ENCODE measurements at places on chromosomes 5 and 9.
A peak's percentile ranks its signal among the peaks of the same experiment; 100 is the strongest.

DNA sequence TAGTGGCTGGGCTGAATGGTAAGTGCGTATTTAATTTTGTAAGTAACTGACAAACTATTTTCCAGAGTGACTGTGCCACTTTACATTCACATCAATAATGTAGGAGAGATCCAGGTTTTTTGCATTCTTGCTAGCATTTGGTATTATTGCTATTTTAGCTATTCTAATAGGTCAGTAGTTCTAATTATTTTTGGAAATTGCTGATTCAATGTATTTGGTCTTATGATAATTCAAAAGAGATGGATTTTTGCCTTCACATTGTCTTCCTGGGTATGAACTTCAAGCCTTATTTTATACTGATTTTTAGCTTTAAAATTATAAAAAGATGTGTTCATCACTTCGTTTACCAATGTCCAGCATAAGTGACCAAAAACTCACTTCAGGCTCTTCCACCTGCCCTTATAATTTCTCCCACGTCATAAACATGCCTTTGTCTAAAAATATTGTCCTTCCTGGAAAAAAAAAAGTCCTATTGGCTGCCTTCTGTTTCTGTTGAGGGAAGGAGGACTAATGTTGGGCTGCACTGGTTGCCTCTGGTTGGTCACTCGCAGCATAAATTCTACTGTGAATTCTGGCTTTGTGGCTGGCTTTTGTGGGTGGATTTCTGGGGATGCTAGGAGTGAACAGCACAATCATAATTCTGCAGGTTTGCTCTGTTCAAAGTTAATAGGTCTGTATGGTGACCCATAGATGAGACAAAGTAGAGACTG lies 15.2 kb downstream of the FOXD1 start:
- no peak for DNase-seq

- no peak for DNase-seq
Measured at GRCh38 chr5:141785135-141785534, 93.1 kb downstream of the PCDH1 start.

GRCh38 chr5:79771387-79771786 lies 81.8 kb downstream of the CMYA5 start:
- DNase-seq: peak; percentile 34

DNA sequence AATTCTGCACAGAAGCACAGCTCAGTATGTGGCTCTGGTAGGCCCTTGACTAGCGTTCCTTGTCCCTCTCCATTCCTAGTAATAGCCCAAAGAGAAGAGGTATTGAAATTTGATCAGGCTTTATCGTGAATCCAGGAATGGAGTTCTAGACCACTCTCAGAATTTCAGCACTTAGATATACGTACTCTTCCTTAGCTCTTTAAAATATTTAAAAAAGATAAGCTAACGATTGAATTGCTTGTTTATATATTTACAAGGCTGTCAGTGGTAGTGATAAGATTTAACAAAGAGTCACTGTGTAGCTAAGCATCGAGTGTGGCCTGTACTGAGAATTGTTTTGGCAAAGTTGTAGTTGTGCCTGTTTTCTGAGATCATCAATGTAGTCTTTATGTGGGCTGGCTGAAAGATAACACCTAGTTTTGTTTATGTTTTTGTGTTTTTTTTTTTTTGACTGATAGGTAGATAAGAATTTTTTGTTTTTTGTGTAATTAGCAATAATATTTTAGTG lies 2.5 kb downstream of the KIAA1958 start:
- DNase-seq: peak; percentile 55

DNA sequence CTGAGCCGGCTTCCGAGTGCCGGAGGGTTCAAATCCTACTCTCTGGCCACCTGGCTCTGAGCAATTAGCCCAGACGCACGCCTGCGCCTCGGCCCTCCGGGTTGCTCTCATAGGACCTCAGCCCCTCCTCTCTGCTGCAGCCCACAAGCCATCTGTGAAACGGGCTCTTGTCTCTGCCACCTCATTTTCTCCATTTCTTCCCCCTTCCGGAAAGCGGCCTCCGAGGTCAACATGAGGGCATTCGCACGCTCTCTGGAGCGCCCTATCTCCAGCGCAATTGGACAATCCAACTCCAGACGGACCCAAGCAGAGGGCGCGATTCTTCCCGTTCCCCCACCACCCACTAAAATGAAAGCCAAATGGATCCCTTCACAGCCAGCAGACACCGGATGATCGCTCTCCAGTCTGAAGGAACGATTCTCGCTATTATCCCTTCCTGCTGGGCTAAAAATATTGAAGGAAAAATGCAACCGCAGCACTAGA lies 41.5 kb downstream of the VAV2 start:
- no peak for DNase-seq

- no peak for DNase-seq
Measured at GRCh38 chr5:73702951-73703350, 77.0 kb downstream of the ARHGEF28 start.

DNA sequence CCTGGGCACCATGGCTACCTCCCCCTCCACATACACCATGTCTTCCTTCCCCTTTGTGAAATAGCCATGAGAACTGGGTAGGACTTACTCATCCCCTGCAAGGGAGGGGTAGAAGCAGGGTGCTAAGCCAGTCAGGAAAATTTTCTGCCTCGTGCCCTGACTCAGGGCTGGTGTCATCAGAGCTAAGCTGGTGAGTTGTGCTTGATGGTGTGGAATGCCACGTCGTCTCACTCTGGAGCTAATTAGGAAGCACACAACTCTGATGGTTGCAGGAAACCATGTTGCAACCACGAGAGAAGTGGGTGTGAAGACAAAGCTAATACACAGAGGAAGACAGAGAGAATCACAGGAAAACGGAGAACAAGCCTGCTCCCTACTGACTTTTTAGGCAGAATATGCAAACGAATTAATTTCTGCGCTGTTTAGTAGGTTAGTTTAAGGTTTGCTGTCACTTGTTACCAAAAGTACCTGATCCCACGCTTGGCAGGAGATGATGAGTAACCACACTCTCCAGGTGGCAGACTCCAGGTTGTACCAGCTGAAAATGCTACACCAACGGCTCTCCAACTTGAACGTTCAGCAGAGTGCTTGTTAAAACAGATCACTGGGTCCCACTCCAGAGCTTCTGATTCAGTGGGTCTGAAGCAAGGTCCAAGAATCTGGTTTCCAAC lies 54.5 kb downstream of the STK10 start:
- DNase-seq: no peak

DNA sequence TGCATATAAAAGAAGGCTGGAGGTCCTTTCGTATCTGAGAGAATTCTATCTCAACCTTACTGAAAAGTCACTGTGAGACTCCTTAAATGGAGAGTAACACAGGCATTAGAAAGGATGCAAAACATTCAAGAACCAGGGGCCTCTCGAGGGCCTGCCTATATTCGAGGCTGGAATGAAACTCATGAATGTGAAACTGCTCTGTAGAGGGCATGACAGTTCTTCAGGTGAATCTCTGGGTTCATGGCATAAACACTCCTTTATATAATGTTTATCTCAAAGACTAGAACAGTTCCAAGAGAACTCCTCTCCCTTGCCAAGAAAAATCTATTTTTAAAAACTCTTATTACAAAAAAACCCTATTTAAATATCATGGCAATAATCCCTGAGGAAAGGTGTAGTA lies 113.9 kb downstream of the SEC61B start:
- DNase-seq: peak; percentile 13

- DNase-seq: no peak
Measured at GRCh38 chr5:151897896-151898295, 26.8 kb downstream of the GLRA1 start.

GRCh38 chr5:175457466-175457865 lies 13.5 kb upstream of the DRD1 start:
- DNase-seq: peak; percentile 8

- no peak for DNase-seq
Measured at GRCh38 chr9:35822926-35823325, 5.6 kb downstream of the FAM221B start.

GRCh38 chr9:99509900-99510535 lies 287.9 kb downstream of the SEC61B start:
- no peak for DNase-seq

GRCh38 chr5:57172466-57173318 lies 1.2 kb upstream of the GPBP1 start:
- peak; percentile 43 for DNase-seq

Data from NCI-H69 (cell line).